NCI-H1930 (cell line): ENCODE measurements at places on chromosomes 2 and 18.

DNA sequence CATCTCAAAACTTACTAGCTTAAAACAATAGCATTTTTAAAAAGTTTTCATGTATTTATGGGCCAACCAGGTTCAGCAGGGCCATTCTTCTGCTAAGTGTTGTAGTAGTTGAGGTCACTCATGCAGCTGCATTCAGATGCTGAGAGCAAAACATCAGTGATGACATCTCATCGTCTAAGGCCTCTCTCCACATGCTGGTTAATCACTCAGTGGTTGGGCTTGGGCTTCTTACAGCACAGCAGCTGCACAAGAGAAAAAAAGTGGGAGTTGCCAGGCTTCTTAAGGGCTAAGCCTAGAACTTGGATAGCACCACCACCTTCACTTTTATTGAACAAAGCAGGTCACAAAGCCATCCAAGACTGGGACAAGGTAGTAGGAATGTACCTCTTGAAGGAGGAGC, 190.3 kb downstream of the IRS1 start:
- no peak for DNase-seq

DNA sequence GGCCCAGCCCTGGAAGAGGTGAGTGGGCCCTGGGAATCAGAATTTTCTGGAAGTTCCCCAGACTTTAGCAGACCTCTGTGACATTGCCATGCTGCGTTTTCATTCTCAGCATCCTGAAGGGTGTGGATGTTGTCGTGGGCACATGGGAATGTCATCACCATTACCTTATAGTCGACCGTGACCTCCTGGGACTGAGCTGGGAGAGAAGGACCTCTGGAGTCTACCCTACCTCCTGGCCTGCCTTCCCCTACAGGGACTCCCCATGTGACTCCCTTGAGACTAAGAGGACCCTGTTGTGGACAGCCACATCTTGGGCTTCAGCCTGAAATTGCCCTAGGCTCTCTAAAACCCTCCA, 43.0 kb downstream of the CNGA3 start:
- no peak for DNase-seq

DNA sequence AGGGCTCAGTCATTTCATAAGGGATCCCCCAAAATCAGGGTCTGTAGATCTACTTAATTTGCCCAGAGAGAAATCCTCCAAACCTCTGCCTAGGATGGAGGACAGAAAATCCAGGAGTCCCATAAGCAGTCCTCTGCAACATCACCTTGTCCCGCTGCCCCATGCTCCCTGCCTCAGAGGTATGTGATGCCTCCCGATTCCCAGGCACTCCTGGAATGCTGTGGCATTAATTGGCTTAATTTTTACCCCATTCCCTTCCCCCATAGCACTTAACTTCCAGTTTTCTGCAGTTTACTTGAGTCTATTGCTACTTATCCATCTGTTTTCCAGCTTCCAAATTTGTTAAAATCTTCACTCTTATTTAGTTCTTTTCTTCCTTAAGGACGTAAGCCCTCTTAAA, 91.6 kb upstream of the TSPYL6 start:
- DNase-seq, result no peak

GRCh38 chr18:2847317-2848246, 776 bp downstream of the EMILIN2 start:
- no peak for DNase-seq

DNA sequence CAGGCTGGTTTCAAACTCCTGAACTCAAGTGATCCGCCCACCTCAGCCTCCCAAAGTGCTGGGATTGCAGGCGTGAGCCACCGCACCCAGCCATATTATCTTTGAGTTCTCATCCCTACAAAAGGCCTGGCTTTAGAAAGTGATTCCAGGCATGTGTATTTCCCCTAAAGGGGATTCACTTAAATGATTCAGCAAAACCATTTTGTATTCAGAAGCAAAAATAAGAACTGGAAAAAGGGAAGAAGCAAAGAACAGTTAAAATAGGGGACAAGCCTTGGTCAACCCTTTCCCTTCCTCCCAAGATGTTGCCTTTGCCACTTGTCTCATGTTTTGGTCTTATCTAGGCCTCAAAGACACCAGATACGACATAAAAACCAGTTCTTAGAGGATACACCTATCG, 10.5 kb downstream of the TM4SF20 start:
- no peak for DNase-seq

- no peak for DNase-seq
Observed at GRCh38 chr18:40382197-40382596, 1572.8 kb upstream of the PIK3C3 start.

DNA sequence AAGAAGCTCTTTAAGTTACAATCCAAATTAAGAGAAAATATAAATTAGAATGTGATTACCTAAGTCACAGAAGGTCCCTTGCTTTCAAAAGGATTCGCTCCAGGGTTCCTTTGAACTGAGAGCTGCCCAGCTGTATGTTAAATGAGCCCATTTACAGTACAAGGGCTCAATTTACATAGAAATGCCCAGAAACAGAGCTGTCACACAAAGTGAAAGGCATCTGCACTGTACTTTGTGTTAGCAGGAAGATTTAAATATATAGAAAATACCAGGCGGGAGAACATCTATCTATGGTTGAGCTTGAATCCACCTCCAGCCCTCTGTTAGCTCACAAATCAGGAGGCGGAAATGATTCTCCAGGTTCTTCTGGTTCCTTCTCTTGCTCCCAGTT, 272.9 kb downstream of the PAX3 start:
- DNase-seq, result no peak

DNA sequence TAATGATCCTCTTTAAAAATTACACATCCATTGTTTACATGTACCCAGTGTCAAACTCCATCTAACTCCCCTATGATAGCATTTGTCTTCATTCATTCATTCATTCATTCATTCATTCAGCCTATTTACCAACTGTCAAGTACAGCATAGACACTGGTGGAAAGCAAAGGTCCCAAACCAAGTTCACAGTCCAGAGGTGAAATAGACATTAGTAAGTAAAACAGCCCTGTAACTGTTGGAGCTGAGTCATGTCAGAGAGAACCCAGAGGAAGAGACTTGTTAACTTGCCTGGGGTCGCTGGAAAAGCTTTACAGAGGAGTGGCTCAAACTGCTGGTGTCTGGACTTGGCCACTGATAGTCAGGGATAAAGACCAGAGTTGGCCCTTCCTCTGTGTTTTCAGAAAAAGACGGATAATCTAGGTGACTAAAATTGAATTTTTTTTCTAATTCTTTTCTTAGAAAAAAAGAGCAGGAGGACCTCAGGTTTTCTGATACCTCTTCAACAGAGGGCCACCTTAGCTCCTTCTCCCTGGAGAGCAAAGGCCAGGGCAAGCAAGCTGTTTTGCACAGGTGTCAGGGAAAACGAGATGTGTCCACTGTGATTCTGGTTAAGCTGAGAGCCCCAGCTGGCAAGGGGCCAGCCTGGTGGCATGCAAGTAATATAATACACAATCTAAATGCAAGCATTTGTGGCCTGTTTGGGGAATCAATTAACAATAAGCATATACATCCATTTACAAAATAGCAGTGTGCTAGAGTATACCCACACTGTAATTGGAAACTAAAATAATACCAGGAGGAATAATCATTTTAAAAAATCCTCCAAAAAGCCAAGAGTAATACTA, 96.7 kb upstream of the SLC14A2 start:
- no peak for DNase-seq

- no peak for DNase-seq
Observed at GRCh38 chr18:66252703-66253102, 351.2 kb downstream of the CDH19 start.

GRCh38 chr2:145652571-145653545, 1132.9 kb upstream of the ZEB2 start:
- DNase-seq, result no peak

- DNase-seq, result no peak
Observed at GRCh38 chr18:35511428-35511827, 13.7 kb upstream of the INO80C start.

GRCh38 chr2:173989884-173990215, 24.7 kb upstream of the SP3 start:
- no peak for DNase-seq

DNA sequence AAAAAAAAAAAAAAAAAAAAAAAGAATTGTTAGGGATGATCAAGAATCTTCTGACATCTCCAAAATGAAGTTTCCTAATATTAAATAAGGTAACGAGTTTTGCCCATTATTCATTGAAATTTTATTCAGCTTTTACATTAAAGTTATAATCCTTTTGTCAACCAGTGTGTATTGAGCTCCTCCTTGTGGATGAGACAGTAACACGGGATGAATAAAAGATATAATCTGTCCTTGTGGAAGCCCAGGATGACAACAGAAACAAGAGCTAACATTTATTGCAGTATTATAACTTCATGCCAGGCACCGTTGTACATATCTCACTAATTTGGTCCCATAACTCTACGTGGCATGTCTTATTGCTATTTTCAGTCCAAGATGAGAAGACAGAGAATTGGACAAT, 33.4 kb upstream of the SERPINB7 start:
- no peak for DNase-seq

- no peak for DNase-seq
Observed at GRCh38 chr2:85288244-85288725, 39.5 kb downstream of the TGOLN2 start.

DNA sequence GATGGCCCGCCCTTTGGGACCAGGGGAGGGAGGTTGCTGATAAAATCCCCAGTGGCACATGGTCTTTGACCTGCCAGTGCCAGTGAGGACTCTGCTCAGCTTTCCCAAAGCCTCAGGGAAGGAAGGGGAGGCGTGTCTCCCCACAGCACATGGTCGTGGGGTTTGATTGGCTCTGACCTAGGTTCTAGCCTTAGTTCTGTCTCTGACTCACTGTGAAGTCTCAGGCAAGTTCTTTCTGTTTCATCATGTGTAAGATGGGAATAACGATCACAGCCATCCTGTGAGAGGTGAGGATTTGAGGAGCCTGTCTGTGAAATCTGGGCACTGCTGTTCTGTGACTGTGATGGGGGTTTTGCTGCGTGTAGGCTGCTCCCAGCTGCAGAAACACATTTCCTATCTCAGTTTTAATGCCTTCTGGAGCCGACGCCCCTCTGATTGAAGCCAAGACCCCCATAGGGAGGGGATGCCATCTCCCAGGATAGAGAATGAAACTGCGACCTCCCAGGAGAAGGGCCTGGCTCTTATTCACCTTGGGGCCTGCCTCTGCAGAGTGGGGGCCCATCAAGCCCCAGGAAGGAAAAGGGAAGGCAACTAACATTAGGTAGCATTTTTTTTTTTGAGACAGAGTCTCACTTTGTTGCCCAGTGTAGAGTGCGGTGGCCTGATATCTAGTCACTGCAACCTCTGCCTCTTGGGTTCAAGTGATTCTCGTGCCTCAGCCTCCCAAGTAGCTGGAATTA, 84.0 kb downstream of the DDX1 start:
- DNase-seq, result no peak

DNA sequence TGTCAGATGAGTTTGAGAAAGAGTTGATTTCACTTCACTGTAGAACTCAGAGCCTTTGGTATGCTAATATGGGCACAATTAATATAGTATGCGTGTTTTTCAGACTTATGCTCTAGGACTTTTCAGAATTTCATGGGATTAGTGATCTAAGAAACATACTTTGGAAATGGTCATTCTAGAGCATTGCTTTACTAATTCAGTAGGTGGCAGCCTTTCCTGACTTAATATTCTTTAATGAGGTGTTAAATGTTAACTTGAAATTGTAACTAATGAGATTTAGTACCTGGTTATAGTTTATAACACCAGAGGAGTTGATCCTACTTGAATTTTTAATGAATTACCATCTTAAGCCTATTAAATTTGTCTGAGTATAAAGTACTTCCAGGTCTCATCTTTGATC, 28.4 kb downstream of the ACTR2 start:
- no peak for DNase-seq

DNA sequence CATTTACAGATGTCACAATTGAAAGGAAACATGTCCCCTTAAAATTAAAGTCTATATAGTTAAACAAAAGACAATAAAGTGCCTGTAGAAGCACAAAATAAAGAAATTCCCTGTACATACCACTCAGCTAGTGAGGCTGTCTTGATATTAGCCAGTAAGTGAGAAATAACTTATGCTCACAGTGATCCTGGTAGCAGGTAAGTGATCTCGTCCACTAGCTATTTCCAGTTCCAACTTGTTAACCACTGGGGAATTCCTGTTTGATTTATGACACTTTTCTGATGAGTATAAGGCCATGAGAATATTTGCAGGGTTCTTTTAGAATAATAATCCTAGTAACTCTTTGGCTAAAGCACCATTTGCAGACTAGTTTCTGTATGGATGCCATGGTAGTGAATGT, 127.9 kb upstream of the PGAP1 start:
- no peak for DNase-seq

GRCh38 chr2:217438821-217439220, 564.0 kb downstream of the TNS1 start:
- DNase-seq, result no peak

DNA sequence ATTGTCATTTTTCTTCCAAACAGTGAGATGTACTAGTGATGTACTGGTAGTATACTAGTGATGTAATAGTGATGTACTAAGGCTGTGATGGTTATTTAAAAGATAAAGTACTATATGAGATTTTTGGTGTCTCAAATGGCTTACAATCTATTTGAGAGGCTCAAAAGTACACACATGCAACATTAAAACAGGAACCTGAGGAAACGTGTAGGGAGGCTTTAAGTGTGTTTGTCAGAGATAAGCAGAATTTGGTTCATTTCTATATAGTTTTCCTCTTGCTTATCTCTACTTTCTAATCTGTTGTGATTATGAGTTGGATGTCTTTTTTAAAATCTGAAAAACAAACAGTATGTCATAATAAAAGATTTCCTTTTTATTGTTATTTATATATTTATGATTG, 100.9 kb upstream of the SERTAD2 start:
- DNase-seq, result no peak

- DNase-seq, result no peak
Observed at GRCh38 chr2:175181877-175182308, 383 bp upstream of the ATP5MC3 start.

- DNase-seq, result no peak
Observed at GRCh38 chr18:56109757-56110156, 521.8 kb upstream of the TCF4 start.

DNA sequence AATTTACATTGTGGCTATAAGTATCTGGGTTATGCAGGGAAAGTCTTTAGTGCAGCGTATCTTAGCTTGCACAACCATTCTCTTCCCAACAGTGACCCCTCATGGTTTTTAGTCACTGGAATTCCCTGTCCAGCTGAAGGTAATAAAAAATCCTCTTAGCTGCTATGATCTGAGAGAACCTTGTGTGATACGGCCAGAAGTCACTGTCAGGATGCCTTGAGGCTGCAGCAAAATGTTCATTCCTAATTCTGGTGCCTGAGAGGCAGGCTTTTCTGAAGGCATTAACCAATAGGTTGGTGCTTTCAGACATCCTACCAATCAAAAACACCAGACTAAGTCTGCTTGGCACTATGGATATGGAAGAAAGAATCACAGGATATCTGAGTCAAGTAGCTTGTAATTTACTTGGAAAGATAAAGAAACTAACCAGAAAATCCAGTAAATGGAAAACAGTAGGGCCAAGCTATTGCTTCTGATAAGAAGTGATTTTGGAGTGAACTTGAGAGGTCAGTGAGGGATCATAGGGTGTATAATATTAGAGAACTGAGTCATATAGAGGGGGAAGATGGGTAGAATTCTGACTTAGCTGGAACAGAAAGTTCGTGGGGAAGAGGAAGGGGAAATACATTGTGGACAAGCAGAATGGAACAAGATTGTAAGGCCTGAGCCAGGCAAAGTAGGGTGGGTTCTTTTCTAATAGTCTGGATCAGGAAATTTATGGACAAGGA, 89.0 kb upstream of the SLC14A2 start:
- DNase-seq, result no peak
